Cortex of kidney (tissue), 1 donor: ENCODE measurements at places on chromosomes 4 and X.

GRCh38 chr4:159278399-159278798 lies 175.5 kb downstream of the RAPGEF2 start:
- DNase-seq = no peak

- DNase-seq = no peak
These were observed 117.3 kb downstream of the CHM start for GRCh38 chrX:85930099-85930498.

- DNase-seq = no peak
These were observed 61.0 kb downstream of the ENOPH1 start for GRCh38 chr4:82491251-82491960.

GRCh38 chrX:133985164-133985966 lies at the start of gene GPC3:
GPC3 (minus strand) TSS chrX:133985594.
- DNase-seq = no peak

- no peak for DNase-seq
These were observed 2184.4 kb upstream of the TENM3 start for GRCh38 chr4:180058691-180059215.
